Stimulated activated CD8-positive, alpha-beta memory T cell treated with anti-CD3 and anti-CD28 coated beads, Interleukin-7, amount 100 ng/mL, for 24 hours (primary cell): ENCODE measurements at places on chromosomes 1 and 21.

- DNase-seq: no peak
These were observed 48.8 kb upstream of the LPAR3 start for GRCh38 chr1:84941843-84942242.

- no peak for DNase-seq
These were observed 450.7 kb downstream of the CAMTA1 start for GRCh38 chr1:7235871-7236517.

DNA sequence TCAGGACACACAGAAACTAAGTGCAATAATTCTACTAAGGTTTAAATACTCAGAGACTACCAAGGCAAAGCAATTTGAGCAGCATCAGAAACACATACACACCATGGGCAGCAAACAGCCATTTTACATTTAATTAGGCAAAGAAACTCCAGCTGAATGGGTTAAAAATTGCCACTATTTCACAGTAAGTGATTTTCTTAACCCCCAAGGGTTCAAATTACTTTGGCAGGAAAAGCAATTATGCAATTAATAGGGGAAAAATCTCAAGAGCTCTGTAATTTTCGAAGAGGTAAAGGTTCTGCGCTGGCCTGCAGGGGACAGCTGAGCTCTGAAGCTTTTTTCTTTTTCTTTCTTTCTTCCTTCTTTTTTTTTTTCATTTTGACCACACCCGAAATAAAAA lies 206.2 kb upstream of the RRP15 start:
- DNase-seq: no peak

DNA sequence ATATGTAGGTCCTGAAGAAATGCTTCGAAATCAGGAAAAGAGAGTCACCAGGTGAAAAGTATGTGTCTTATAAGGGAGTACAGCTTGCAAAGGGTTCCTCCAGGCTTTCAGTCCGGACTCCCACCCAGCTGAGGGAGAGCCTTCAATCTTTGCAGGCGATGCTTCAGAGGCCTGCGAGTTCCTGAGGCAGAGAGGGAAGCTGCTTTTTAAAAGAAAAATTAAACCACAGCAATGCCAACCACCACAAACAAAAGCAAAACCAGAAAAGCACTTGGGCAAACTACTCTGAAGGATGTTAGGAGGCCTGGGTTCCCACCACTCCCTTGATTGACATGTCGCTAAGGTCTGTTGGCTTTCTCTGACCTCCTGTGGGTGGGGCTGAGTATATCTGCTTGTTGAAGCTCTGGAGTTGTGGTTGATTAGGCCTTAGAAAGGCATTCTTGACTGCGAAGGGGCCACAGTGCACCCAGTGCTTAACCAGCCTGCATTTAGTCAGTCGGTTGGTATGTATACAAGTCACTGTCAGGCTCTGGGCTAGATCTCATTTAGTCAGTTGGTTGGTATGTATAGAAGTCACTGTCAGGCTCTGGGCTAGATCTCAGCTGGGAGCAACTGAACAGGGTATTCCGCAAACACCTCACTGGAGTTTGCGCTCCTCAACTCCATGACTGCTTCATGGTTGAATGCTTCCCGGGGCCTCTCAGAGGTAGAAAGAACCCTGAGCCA lies 1.2 kb downstream of the NIPAL3 start:
- no peak for DNase-seq

DNA sequence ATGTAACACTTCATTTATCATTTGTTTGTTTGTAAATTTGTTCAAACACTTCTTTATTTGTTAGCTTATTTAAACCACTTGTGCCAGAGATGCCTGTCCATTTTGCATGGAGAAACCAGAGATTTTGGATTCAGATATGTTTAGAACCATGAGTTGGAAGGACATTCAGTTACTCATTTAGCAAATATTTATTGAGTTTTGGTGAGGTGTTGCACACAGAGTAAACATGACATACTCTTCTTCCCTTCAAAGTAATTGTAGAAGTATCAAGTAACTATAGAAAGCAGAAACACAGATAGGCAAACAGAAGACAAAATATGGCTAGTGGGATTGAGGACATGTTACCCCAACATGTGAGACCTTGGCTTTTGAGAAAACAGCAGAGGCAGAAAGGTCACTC lies 136.8 kb upstream of the USP25 start:
- no peak for DNase-seq

DNA sequence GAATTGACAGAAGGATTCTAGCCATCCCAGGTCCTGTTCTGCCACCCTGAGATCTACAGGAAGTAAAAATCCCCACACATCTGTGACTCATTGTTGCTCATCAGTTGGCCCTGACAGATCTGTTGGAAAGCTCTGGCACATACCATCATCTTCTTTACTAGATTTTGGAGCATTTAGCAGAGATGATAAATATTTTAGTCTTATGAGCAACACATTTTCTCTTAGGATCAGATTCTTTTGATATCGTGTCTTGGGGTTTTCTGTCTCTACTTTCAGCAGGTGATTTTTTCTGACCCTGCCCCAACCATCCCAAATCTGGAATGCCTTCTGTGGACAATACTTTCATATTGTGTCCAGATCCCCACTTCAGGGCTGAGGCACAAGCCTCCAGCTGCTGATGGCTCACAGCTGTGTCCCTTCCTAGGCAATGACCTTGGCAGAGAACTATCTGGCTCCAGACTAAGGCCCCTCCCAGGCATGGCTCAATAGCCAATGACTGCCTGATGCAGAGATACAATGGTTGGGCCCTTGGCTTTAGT lies 102.8 kb downstream of the GDAP2 start:
- no peak for DNase-seq
